ENCODE measurements at places on chromosomes 16 and 17.

- DNase-seq = no peak
Measured at GRCh38 chr17:60151355-60151754, 1.6 kb downstream of the CA4 start.

DNA sequence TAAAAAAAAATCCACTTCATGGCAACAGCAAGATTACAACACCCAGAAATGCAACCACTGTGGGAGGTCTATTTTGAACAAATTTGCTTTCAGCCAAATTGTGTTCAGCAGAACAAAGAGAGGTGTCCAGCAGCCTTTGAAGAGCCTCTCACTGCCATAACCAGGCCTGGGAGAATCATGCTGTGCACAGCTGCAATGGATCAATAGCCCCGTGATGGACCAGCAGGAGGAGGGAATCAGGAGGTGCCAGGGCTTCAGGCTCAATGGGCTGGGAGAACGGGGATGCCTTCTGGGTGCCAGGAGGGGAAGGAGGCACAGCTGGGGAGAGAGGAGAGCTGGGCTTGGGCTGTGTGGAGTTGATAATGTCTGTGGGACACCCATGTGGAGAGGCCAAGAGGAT is 366.2 kb upstream of the EEF2KMT start:
- no peak for DNase-seq

- DNase-seq = peak; percentile 50
Measured at GRCh38 chr16:1770328-1771187, 785 bp downstream of the NME3 start.

- DNase-seq = no peak
Measured at GRCh38 chr17:16489431-16489830, 2.6 kb downstream of the LRRC75A start.

- DNase-seq = no peak
Measured at GRCh38 chr16:22395960-22396359, 21.5 kb upstream of the CDR2 start.

DNA sequence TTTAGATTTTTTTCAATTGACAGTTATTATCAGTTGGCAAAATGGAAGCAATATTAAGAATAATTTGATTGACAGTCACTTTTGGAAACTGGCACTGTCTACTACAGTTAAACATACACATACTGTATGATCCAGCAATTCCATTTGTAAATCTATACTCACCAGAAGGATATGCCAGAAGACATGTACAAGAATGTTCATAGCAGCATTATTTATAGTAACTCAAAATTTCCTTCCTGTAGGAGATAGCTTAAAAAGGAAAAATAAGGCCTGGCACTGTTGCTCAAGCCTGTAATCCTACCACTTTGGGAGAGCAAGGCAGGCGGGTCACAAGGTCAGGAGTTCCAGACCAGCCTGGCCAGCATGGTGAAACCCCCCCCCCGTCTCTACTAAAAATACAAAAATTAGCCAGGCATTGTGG is 89.3 kb downstream of the VMP1 start:
- DNase-seq = no peak

- no peak for DNase-seq
Measured at GRCh38 chr16:78650339-78651074, 551.1 kb downstream of the WWOX start.

- no peak for DNase-seq
Measured at GRCh38 chr17:72749119-72749572, 343.3 kb downstream of the SLC39A11 start.

DNA sequence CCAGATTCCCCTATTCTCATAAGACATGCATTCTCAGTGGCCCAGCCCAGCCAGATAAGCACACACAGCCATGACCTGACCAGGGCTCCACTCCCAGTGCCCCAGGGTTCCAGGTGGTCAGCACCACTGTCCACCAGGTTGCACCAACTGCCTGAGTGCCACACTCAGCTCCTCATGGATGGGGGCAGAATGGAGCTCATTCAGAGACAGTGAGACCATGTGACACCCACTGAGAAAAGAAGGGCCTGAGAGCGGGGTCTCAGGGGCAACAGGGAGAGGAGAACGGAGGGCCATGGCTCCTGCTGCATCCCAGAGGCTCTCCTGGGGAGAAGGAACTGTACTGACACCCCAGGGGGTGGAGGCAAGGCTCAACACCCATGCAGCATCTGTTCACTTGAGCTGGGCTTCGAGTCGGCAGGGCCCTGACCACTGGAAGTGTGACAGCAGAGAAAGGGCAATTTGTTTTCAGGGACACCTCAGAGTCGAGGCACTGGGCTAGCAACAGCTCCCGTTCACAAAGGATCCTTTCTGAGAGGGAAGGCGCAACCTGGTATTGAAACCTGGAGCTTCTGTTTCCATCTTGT is 18.7 kb upstream of the SLC38A8 start:
- no peak for DNase-seq

DNA sequence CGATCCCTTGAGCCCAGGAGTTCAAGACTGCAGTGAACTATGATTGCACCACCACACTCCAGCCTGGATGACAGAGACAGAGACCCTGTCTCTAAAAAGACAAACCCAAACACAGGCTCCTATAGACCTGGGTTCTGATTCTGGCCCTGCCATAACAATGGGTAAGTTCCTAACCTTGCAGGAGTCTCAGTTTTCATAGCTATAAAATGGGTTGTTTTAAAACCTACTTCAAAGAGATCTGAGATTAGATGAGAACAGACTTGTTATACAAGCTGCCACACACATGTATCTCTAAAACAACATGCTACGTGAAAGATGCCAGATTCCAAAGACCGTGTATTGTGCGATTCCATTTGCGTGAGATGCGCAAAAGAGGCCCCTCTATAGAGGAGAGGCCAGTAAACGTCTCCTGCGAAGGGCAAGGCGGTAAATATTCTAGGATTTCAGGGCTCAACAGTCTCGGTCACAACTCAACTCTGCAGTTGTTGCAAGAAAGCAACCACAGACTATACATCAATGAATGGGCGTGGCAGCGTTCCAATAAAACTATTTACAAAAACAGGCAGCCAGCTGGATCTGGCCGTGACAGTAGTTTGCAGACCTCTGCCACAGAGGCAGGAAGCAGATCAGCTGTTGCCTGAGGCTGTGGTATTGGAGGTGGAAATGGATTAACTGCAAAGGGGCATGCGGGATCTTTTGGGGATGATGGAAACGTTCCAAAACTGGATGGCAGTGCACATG is 5.9 kb downstream of the CORO7 start:
- DNase-seq = no peak

GRCh38 chr17:59084154-59084553 is 22.5 kb downstream of the TRIM37 start:
- no peak for DNase-seq

- peak; percentile 49 for DNase-seq
Measured at GRCh38 chr17:60819447-60820130, 141.9 kb downstream of the BCAS3 start.

DNA sequence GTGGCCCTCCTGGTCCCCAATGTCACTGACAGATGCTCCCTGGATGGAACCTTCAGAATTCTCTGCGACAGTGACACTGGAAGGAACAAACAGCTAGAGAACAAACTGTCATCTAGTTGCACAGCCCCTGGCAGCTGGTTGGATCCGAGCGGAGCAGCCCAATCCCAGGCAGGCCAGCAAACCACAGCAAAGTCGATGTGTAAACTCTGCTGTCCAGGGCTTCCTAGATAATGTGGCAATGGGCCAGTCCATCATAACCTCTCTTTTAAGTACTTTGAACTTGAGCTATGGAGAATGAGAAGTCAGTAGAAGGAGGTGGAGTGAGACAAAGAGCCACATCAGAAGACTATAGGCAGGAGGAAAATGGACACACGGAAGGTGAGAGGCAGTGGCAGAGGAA is 323.0 kb downstream of the CBLN1 start:
- DNase-seq = no peak

DNA sequence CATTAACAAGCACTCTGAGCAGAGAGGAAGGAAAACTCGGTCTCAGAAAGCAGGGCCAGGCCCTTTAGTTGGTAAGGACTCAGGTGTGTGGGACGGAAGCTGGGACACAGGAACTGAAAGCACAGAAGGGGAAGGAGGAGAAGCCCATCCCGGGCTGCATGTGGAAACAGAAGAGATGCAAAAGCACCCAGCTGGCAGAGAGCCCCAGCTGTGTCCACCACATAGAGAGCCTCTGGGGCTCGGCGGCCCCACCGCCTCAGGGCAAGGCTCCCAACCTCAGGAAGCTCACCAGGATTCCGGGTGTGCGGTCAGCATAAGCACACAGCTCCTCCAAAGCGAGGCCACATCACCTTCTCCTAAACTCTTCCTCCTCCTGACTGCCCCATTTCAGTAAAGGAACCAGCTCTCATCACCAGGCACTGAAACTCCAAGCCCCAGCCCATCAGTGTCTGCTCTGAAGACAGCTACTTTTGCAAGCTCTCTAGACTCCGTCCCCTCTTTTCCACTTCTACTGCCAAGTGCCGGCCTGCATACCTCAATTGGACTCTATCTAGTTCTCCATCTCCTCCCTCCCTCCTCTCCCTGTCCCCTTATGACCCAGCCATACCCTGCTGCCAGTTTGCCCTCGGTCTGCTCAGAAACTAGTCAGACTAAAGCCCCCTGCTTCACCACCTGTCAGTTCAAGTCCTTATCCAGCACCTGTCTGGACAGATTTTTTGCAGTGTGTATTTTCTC is 6.0 kb downstream of the ST3GAL2 start:
- DNase-seq = peak; percentile 59

All from hematopoietic multipotent progenitor cell treated with erythropoietin and hydrocortisone succinate and interleukin-3 and kit ligand, for 4 days (in vitro differentiated cells).